ENCODE measurements at places on chromosomes 13 and 19.

GRCh38 chr13:65912516-65912915 lies 1317.6 kb downstream of the PCDH9 start:
- DNase-seq, result no peak

DNA sequence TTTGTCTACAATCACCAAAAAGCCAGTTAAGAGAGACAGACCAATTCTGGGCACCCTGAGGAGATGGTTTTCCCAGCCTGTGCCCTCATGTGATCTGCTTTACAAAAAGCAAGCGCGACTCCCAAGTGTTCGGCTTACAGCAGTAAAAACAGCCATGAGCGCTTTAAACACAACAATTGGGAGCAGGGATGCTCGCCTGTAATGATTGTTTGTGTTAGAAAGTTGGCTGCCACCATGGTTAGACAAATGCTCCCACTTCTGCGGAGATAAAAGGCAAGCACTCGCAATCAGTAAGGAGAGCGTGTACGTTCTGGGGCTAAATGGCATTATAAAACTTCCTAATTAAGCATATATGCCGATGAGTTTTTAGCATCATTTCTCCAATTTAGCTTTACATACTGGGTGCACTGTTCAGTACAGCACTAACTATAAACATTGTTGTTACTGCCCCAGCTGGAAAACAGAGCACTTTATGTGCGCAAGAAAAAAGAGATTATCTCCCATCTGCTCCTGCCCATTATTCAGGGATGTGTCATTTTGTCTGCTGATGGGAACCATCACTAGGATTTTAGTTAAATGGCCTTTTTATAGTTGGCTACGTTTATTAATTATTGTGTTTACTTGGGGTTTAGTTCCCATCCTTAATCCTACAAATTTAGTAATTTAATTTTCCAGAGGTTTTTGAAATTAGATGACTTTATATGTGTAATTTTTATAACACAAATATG lies 309.3 kb upstream of the MAB21L1 start:
- no peak for DNase-seq

- no peak for DNase-seq
Measured at GRCh38 chr19:347946-348861, 3.6 kb upstream of the MIER2 start.

DNA sequence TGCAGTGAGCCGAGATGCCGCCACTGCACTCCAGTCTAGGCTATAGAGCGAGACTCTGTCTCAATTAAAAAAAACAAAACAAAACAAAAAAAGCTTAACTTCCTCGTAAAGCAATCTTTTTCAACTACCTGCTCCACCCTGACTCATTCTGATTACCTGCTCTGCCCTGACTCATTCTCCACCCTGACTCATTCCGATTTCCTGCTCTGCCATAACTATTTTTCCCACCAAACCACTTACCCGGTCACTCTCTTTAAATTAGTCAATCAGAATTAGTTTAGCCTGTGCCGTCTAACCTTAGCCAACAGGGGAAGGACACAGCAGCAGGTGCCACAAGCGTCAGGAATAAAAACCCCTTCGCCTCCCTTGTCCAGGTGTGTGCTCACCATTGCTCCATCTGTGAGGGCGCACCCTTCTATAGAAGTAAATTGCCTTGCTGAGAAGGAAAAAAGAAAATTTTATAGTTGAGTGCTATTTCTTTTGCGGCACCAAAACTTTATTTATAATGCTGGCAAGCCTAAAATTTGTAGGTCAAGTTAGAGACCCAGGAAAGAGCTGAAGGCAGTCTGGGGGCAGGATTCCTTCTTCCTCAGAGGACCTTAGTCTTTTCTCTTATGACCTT lies 1.7 kb upstream of the IFT88 start:
- peak; percentile 17 for DNase-seq

- DNase-seq, result no peak
Measured at GRCh38 chr13:111911754-111912452, 155.0 kb upstream of the SOX1 start.

All from GM12865 (cell line).